ENCODE measurements at places on chromosomes 2 and 18.

DNA sequence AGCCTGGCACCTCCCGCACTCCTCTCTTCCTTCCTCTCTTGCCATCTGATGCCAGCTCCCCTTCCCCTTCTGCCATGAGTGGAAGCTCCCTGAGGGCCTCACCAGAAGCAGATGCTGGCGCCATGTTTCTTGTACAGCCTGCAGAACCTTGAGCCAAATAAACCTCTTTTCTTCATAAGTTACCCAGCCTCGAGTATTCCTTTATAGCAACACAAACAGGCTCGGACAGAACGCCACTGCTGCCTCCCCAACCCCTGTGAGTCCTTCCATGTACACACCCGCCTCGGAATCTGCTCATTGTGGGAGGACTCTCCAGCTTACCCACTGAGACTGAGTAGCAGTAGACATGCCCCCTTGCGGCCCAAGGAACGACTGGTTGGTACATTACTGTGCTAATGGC, 8.3 kb upstream of the RPS7 start:
- DNase-seq = no peak

DNA sequence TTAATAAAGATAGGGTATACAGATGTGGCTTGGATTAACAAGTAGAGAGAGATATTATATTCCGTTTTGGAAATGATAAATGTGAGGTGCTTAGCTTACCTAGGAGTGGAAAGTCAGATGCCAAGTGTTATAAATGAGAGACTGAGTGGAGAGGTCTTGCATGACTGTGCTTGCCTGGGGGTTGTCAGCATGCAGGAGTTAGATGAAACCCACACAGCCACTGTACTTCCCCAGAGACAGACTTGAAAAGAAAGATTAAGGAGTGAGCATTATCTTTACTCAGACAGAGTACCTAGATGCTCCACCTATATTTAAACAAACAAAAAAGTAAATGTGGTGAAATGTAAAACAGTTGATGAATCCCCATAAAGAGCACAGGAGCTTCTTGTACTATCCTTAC, 482.7 kb downstream of the RIT2 start:
- DNase-seq = no peak

DNA sequence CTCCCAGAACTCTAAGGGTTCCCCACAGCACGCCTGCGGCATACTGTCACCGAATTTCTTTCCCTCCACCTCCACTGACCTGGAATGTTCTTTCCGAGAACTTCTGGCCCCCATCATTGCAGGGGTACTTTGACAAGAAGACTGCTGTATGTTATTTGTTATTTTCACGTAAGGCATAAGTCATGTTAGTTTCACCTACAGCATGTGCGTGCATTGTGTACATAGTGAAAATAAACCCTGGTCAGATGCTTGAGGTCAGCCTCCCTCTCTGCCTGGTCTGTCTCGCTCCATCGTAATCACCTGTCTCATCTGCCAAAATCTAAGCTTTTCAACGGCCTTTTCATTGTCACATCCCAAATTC, 4.1 kb downstream of the ABCG8 start:
- no peak for DNase-seq

DNA sequence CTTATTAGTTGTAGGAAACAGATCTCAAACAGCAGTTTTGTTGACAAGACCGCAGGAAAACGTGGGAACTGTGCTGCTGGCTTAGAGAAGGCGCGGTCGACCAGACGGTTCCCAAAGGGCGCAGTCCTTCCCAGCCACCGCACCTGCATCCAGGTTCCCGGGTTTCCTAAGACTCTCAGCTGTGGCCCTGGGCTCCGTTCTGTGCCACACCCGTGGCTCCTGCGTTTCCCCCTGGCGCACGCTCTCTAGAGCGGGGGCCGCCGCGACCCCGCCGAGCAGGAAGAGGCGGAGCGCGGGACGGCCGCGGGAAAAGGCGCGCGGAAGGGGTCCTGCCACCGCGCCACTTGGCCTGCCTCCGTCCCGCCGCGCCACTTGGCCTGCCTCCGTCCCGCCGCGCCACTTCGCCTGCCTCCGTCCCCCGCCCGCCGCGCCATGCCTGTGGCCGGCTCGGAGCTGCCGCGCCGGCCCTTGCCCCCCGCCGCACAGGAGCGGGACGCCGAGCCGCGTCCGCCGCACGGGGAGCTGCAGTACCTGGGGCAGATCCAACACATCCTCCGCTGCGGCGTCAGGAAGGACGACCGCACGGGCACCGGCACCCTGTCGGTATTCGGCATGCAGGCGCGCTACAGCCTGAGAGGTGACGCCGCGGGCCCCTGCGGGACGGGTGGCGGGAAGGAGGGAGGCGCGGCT, at the start of gene TYMS:
Gene TYMS, plus strand, starts transcription at position 343 of the 690 bp plus-strand sequence. Its CDS starts 90 bp downstream, at position 433.
- no peak for DNase-seq

DNA sequence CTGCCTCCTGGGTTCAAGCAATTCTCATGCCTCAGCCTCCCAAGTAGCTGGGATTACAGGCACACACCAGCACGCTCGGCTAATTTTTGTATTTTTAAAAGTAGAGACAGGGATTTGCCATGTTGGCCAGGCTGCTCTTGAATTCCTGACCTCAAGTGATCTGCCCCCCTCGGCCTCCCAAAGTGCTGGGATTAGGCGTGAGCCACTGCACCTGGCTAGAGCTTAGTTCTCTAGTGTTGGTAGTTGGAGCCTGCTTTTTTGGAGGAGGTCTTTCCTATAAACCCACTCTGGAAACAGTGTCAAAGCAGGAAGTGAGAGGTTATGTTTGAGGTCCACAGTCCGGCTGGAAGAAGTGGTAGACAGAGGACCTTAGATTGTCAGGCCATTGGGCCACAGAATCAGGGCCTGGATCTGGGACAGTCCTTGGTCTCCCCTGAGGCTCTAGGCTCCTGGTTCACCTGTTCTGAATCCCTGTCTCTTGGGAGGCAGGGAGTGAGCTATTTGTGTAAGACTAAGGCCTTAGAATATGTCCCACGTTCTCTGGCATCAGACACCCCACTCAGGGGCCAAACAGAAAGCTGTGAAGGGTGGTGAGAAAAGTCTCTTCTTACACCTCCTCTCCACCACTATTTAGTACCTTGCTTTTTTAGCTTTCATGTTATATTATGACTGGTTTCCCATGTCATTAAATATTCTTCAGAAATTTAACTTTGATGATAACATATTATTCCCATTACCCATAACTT, 34.5 kb downstream of the PCBP1 start:
- DNase-seq = no peak

DNA sequence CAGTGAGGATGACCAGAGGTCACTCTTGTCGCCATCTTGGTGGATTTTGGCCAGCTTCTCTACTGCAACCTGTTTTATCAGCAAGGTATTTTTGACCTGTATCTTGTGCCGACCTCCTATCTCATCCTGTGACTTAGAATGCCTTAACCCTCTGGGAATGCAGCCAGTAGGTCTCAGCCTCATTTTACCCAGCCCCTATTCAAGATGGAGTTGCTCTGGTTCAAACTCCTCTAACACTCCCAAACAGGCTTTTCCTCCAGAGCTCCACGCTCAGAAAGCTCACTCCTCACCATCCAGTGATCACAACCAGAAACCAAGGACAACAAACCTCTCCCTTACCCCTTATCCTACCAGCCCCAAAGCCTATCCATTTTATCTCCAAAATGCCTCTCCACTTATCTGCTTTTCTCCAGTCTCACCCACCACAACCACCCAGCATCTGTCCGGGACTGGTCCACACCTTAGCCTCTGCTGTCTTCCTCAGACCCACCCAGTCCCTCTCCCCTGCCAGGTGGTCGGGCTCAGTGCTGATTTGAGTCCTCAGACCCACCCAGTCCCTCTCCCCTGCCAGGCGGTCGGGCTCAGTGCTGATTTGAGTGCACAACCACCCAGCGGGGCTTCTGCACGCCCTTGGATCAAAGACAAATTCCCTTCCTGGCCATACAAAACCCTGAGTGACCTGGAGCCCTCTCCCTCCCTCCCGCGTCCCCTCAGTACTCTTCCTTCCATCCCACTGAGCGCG, 11.7 kb upstream of the SMAD7 start:
- no peak for DNase-seq

All from effector memory CD4-positive, alpha-beta T cell (primary cell).